ENCODE measurements at places on chromosomes 6 and 20.
A peak's percentile ranks its signal among the peaks of the same experiment; 100 is the strongest.

GRCh38 chr20:46111028-46111835 is 6.9 kb upstream of the CD40 start:
- DNase-seq, result no peak
- H3K4me1 ChIP-seq, result peaks cover 8% of the 10 kb centered on the region
- H3K36me3 ChIP-seq, result no peaks in the 10 kb centered on the region
- H3K27ac ChIP-seq, result no peak overlapping the region

DNA sequence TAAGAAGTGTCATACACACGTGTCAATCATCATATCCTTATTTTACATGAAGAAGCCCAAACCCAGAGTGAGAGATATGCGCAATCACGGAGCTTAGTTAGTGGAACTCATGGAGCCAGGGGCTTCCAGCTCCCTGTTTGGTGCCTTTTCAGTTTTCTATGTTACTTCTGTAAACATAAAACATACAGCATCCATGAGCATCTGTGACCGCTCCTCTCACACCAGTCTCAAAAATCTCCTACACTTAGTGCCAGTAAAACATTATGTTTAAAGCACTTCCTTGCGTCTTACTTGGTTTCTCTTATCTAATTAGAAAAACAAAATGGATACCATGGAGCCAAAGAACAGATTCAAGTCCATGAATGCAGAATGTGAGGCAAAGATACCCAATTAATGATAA is 240.4 kb downstream of the SLC35F1 start:
- no peaks in the 10 kb centered on the region for H3K36me3 ChIP-seq
- no peak overlapping the region for H3K4me3 ChIP-seq

DNA sequence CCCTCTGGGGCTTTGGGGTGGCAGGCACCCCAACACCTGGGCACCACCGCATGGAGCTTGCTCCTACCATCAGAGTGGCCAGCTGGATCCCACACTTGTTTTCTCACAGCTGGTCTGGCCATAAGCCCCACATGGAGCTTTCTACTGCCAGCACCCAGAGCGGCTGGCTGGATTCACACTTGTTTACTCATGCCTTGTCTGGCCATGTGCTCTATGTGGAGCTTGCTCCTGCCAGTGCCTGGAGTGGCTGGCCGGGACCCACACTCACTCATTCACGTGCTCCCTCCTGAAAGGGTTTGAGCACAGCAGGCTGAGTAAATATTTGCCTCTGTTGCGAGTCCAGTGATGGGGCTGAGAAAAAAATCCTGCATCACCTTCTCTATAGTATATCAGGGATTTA is 487.0 kb downstream of the CD109 start:
- no peak overlapping the region for H3K4me3 ChIP-seq
- no peaks in the 10 kb centered on the region for H3K4me1 ChIP-seq
- no peak overlapping the region for H3K27ac ChIP-seq
- no peaks in the 10 kb centered on the region for H3K27me3 ChIP-seq

GRCh38 chr6:140393665-140394540 is 1019.5 kb upstream of the CITED2 start:
- no peak overlapping the region for H3K27ac ChIP-seq
- DNase-seq, result no peak
- no peaks in the 10 kb centered on the region for H3K36me3 ChIP-seq
- H3K4me1 ChIP-seq, result no peaks in the 10 kb centered on the region
- peaks cover 3% of the 10 kb centered on the region for H3K27me3 ChIP-seq

DNA sequence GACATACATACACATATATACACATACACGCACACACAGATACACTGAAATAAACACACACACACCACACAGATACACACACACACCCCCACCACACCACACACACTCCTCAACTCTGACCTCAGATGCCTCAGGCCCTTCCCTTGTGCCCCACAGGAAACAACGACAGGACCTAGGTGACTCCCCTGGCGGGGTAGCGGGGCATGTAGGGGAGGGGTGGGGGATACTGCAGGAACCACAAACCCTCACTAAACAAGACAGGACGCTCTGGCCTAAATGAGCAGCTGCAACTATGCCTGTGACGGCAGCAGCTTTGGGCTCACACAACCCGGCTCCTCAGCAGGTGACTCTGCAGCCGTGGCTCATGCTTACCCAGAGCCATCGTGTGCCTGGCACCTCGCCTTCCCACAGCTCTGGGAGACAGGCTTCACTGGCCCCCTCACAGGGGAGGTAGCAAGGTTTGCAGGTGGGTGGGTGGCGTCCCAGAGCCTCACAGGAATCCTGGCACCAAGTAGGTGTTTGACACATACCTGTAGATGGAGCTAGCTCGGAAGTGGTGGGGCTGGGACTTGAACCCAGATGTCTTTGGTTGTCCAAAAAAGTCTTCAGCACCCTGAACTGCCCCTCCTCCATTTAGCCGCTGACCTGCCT is 100.8 kb downstream of the GRM4 start:
- H3K36me3 ChIP-seq, result no peaks in the 10 kb centered on the region
- no peak overlapping the region for H3K27ac ChIP-seq
- no peak for DNase-seq
- H3K4me3 ChIP-seq, result no peak overlapping the region

- DNase-seq, result peak; percentile 70
- H3K27me3 ChIP-seq, result no peaks in the 10 kb centered on the region
Observed at GRCh38 chr20:50116368-50116999, 3.5 kb upstream of the UBE2V1 start.

- H3K4me1 ChIP-seq, result peaks cover 7% of the 10 kb centered on the region
- peaks cover 33% of the 10 kb centered on the region for H3K36me3 ChIP-seq
- H3K27ac ChIP-seq, result no peak overlapping the region
- DNase-seq, result no peak
- no peak overlapping the region for H3K4me3 ChIP-seq
Observed at GRCh38 chr6:117564681-117565080, 37.6 kb downstream of the GOPC start.

DNA sequence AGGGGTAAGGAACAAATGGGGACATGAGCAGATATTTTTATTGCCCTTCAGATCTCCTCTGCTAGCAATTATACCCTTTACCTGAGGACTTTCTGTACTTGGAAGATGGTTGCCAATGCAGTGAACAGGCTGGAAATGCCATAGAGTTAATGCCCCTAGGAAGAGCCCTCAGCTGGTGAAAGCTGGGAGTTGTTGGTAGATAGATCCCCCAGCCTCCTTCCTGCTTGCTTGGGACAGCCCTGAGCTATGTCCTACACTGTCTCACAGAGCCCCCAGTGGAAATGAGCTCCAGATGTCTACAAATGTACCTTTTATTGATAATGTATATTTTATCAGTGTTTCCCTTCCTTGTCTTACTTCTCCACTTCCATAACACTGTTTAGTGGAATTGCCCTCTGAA is 87.6 kb upstream of the PAK5 start:
- H3K27ac ChIP-seq, result no peak overlapping the region
- DNase-seq, result no peak
- no peaks in the 10 kb centered on the region for H3K36me3 ChIP-seq
- no peaks in the 10 kb centered on the region for H3K27me3 ChIP-seq
- no peaks in the 10 kb centered on the region for H3K4me1 ChIP-seq

DNA sequence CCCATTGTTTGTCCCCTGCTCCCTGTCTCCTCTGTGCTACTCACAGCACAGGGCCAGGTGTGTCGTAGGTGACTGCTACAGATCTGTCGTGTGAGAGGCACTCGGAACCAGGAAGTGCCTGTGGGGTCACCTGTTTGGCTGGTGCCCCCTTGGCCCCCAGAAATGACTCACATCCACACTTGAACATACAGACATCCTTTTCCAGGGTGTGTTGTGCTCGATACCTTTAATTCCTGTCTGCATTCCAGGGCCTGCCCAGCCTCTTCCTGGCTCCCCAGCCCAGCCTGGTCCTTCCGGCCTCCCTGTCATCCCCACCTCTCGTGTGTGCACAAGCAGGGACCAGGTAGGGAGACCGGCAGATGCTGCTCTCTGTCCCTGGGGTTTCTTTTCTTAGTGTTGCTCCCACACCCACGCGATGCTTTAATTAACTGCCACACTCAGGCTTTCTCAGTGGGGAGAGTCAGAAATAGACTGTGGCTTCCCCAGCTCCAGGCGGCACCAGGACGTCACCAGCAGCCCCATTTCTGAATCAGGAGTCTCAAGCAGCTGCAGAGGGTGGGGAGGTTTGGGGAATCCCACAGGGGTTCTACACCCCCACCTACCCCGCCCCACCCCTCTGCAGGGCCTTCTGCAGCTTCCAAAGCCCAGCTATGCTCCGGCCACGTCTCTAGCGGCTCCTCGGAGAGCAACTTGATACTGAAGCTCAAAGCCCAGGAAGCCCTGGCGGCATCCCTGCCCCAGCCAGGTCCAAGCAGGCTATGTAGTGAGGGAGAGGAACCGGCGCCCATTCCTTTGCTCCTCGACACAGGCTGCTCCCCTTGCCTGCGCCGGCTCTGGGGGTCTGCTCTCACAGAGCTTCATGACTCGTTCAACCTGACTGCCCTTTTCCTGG is 102.2 kb downstream of the SYCP2 start:
- DNase-seq, result no peak
- H3K36me3 ChIP-seq, result no peaks in the 10 kb centered on the region

DNA sequence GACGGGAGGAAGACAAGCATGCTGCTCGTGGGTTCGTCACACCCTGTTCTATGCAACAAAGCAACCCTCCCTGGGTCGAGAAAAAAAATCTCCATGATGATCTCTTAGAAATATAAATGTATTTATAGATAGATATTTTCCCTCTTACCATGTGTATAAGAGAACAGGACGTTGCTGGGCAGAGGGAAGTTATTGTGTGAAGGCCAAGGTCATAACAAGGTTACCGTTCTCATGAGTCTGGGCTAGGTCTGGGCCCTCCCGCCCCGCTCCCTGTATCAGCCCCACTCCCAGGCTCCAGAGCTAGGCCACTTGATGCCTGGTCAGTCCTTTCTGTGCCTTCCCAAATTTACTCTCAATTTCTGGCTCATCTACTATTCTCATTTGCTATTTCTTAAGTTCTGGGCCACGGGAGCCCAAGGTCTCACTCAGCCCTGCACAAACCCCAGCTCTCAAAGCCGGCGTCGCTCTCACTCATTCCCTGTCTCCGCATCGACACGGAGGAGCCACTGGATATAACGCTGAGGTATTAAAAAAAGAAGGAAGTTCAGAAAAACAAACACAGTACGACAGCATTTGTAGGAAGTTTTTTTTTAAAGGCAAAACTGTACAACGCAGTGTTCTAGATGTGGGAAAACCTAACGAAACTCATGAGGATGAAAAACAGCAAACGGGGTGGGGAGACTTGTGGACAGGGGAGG is 96.8 kb downstream of the PSMG4 start:
- peaks cover 35% of the 10 kb centered on the region for H3K27me3 ChIP-seq
- peak overlapping the region; percentile 51 for H3K27ac ChIP-seq
- H3K4me1 ChIP-seq, result peaks cover 9% of the 10 kb centered on the region
- peak overlapping the region; percentile 67 for H3K4me3 ChIP-seq
- no peaks in the 10 kb centered on the region for H3K36me3 ChIP-seq
- DNase-seq, result no peak

- no peak overlapping the region for H3K4me3 ChIP-seq
Observed at GRCh38 chr6:45857827-45858226, 157.8 kb downstream of the CLIC5 start.

DNA sequence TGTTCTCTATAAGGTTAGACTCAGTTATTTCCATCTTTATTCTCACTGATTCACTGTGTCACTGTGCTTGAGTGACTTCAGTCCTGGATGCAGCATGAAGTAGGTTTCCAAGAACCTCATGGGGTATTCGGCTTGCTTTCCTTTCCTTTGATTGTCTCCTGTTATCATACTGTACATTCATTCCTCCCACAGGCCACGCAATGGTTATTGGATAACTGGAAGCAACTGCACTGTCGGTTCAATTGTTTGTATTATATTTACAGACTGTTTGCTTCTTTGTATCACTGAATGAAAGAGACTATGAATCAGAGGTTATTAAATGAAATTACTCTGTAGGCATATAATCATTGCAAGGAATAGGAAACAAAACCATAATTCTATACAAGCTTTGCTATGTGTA is 129.4 kb downstream of the MAP7 start:
- no peak overlapping the region for H3K27ac ChIP-seq
- H3K4me1 ChIP-seq, result no peaks in the 10 kb centered on the region
- H3K36me3 ChIP-seq, result no peaks in the 10 kb centered on the region
- DNase-seq, result no peak

GRCh38 chr6:168908887-168909286 is 344.8 kb downstream of the THBS2 start:
- no peak overlapping the region for H3K27ac ChIP-seq
- DNase-seq, result no peak
- H3K4me1 ChIP-seq, result no peaks in the 10 kb centered on the region

DNA sequence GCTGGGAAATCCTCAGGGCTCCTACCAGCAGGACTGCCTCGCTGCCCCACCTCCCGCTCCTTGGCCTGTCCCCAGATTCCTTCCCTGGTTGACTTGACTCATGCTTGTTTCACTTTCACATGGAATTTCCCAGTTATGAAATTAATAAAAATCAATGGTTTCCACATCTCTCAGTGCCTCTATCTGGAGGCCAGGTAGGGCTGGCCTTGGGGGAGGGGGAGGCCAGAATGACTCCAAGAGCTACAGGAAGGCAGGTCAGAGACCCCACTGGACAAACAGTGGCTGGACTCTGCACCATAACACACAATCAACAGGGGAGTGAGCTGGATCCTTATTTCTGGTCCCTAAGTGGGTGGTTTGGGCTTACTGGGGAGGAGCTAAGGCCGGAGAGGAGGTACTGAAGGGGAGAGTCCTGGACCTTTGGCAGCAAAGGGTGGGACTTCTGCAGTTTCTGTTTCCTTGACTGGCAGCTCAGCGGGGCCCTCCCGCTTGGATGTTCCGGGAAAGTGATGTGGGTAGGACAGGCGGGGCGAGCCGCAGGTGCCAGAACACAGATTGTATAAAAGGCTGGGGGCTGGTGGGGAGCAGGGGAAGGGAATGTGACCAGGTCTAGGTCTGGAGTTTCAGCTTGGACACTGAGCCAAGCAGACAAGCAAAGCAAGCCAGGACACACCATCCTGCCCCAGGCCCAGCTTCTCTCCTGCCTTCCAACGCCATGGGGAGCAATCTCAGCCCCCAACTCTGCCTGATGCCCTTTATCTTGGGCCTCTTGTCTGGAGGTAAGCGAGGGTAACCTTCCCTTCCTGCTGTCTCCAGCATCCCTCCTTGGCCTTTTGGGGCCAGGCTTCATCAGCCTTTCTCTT is at the start of gene CFB:
CFB (plus strand) TSS at position 589 of the 863 bp plus-strand sequence; CDS start at position 716, 127 bp downstream.
- H3K36me3 ChIP-seq, result peaks cover 2% of the 10 kb centered on the region
- H3K27ac ChIP-seq, result no peak within 1 kb of the TSS
- H3K27me3 ChIP-seq, result peaks cover 3% of the 10 kb centered on the region

- no peaks in the 10 kb centered on the region for H3K36me3 ChIP-seq
- no peaks in the 10 kb centered on the region for H3K4me1 ChIP-seq
- H3K4me3 ChIP-seq, result no peak overlapping the region
- no peak overlapping the region for H3K27ac ChIP-seq
Observed at GRCh38 chr20:9411833-9412232, 102.6 kb upstream of the LAMP5 start.

DNA sequence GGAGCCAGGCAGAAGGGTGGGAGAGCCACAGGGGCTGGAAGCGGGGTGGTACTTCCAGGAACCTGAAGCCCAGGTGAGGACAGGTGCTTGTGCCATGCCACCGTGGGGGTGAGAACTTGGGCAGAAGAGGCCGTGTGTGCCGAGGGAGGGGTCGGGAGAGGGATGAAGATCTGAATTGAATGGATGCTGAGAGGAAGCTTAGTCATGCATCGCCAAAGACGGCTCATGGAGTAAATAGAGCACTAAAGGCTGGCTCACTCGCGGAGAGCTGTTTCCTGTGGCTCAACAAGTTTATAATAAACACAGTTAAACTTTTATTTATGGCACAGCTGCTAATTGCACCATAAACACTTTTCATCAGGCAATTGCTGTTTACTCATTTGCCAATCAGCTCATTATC is 21.7 kb upstream of the MYT1 start:
- no peaks in the 10 kb centered on the region for H3K27me3 ChIP-seq
- no peak for DNase-seq
- no peaks in the 10 kb centered on the region for H3K4me1 ChIP-seq
- H3K4me3 ChIP-seq, result no peak overlapping the region

- no peak overlapping the region for H3K4me3 ChIP-seq
- H3K27ac ChIP-seq, result no peak overlapping the region
- no peak for DNase-seq
Observed at GRCh38 chr6:48222241-48222640, 111.2 kb upstream of the PTCHD4 start.
